ENCODE measurements at places on chromosomes 11 and 22.

DNA sequence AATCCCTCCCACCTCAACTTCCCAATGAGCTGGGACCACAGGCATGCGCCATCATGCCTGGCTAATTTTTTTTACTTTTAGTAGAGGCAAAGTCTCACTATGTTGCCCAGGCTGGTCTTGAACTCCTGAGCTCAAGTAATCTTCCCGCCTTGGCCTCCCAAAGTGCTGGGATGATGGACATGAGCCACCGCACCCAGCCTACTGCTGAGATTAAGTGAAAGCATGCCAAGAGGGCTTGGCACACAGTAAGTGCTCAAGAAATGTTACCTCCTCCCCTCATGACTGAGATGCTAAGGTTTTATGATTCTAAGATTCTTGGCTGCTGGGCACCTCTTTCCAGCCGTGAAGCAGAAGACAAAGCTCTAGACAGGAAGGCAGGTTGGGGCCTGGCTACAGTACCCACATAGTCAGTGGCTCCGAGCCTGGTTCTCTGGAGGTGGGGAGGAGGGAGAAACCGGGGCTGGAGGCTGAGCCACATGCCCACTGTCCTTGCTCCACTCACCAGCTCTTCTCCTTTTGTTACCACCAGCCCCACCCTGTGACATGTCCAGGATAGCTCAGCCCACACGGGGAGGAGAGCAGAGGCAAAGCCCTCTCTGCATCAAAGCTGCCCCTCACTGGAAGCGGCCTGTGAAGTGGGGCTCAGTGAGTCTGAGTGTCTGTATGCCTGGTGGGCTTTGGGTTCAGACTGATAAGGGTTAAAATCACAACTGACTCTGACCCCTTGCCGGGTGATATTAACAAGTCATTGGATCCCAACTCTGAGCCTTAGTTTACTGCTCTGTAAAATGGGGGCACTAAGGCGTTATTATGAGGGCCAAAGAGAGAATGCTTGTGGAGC lies 12.9 kb downstream of the ARHGEF17 start:
- no peak for DNase-seq

DNA sequence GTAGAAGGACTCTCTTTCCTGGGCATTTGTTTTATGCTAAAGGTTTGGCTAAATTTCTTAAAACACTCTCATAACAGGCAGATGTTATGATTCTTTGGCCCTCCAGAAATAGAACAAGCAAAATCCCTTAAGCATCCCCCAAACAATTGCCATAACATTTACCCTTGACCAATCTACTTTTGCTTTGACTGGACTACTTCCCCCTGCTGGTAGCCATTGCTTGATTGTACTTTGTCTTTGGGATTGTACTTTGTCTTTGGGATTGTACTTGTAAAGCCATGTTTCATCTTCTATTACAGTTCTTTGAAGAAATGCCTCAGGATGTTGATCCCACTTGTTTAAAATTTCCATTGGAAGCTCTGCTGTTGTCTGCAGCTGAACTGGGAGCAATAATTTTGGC lies 53.3 kb upstream of the GLYAT start:
- DNase-seq, result no peak

- no peak for DNase-seq
These were observed 14.3 kb downstream of the NRIP3 start for GRCh38 chr11:8989453-8989852.

- DNase-seq, result no peak
These were observed 58.1 kb upstream of the NECTIN1 start for GRCh38 chr11:119787074-119787461.

- DNase-seq, result no peak
These were observed 4.1 kb downstream of the C11orf52 start for GRCh38 chr11:111922803-111923202.

DNA sequence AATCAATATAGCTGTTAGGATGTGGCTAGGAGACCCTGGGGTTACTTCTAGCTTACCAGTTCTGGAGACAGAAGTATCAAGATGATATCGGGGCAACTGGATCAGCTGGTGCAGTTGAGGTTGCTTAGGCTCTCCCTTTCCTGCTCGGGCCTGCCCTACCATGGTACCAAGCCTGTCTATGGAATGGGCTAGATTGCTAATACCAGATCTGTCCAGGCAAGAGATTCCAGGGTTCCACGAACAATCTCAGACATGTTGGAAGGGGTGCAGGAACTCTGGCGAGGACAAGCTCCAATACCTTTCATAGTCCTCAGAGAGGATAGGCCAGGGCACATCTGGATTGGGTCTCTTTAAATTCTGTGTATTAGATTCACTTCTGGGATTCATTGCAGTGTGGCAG lies 53.8 kb downstream of the ADM start:
- no peak for DNase-seq

GRCh38 chr11:97414801-97415200 lies 1025.0 kb downstream of the JRKL start:
- DNase-seq, result no peak

DNA sequence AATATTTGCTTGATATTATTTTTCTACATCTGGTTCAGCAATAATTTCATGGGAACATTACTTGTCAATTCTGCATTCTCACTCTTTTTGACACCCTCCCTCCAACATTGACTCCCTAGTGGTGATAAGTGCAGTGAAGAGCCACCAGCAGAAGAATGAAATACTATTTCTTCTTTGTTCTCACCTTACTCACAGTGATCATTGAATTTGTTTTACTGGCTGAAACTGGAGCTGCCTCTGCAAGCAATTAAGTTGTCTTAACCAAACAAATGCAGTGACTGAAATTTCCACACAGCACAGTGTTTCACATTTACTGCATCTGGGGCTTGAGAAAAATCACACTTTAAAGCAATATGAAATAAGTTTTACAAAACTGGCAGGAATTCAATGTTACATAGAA lies 189.8 kb downstream of the JRKL start:
- DNase-seq, result no peak

GRCh38 chr11:95092549-95093324 lies 3.1 kb downstream of the ENDOD1 start:
- DNase-seq, result no peak

- DNase-seq, result no peak
These were observed 801 bp upstream of the TXNRD2 start for GRCh38 chr22:19942157-19943081.

DNA sequence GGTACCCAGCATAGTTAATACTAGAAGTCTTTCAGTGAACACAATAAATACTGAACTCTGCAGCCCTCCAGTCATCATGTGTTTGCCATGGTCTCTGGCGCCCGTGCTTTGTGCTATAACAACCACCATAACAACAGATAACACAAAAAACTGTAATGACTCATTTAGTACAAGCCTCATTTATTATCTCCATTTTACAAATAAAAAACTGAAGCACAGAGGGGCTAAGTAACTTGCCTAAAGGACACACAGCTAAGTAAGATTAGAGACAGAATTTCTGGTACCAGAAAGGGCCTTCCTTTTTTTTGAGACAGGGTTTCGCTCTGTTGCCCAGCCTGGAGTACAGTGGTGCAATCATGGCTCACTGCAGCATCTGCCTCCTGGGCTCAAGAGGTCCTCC lies 19.5 kb downstream of the RBFOX2 start:
- DNase-seq, result no peak

GRCh38 chr22:44047891-44048301 lies 23.8 kb downstream of the PARVB start:
- DNase-seq, result no peak

DNA sequence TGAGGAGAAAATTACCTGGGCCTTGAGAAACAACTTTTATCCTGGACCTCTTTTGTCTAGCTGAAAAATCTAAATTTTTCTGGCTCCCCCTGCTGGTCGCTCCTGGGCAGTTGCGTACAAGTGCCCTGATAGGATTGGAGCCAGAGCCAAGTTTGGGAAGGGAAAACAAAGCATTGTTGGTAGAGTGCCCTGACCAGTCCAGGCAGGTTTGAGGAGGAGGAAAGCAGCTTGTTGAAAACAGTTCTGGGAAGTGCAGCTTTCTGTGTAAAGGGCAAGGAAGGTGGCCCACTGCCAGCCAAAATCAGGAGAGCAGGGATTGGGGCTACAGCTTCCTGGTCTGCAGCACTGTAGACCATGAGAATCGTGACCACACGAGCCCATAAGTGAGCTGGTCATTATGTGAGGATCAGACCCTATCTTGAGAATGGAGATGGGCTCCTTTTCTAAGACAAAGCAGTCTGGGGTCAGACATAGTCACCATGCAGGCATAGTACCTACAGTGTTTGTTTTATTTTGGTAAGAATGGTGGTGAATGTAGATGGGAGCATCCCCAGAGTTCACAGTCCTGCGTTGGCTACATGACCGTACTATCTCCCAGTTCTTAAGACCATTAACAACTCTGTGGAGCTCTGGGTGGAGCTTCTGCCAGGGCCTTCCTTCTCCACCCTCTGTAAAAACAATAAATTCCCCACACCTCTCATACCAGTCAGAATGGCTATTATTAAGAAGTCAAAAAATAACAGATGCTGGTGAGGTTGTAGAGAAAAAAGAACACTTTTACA lies 21.3 kb upstream of the PIK3IP1 start:
- DNase-seq, result peak; percentile 69

DNA sequence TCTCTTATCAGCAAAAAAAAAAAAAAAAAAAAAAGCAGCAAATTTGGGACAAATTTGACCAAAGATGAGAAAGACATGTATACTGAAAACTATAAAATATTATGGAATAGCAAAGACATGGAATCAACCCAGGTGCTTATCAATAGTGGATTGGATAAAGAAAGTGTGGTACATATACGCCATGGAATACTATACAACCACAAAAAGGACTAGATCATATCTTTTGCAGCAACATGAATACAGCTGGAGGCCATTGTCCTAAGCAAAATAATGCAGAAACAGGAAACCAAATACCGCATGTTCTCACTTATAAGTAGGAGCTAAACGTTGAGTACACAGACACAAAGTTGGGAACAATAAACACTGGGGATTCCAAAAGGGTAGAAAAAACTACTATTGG lies 1.8 kb upstream of the RNF141 start:
- DNase-seq, result no peak

GRCh38 chr11:62805961-62806441 lies 761 bp upstream of the NXF1 start:
- DNase-seq, result no peak

- no peak for DNase-seq
These were observed 13.5 kb downstream of the PRR14L start for GRCh38 chr22:31736458-31736857.

GRCh38 chr22:37229805-37230672 lies 14.0 kb downstream of the RAC2 start:
- peak; percentile 72 for DNase-seq

DNA sequence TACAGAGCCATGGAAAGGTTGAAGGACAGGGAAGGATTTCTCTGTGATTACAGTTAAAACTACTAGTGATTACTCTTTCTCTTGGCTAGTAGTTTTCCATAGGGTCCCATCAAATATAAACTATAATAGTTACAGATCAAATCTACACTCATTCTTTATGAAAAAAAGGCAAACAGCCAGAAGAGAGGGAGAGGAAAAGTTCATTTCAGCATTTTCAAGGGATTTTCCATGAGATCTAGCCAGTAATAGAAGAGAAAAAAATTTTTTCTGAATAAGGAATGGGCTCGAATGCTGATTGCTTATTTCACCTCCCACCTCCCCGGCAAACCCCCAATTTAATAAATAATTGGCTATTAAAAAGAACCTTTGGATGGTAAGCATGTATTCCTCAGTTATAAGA lies 74.8 kb upstream of the BLID start:
- DNase-seq, result no peak

DNA sequence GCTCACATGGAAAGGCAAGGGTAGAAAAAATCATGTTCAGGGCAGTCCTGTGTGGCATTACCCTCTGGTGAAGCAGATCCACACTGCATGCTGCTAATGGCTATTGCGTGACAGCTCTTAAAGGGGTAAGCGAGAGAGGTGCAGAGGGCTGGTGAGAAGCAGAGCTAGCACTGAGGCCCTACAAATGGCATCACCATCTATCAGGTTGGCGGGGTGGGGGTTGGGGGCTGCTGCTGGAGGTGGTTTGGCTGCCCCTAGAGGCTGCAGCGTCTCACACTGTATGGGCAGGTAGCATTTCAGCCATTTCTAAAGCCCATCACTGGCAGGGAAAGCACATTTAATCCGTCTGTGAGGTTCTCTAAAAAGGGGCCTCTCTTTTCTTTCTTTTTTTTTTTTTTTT lies 16.9 kb upstream of the TMA7B start:
- DNase-seq, result no peak

DNA sequence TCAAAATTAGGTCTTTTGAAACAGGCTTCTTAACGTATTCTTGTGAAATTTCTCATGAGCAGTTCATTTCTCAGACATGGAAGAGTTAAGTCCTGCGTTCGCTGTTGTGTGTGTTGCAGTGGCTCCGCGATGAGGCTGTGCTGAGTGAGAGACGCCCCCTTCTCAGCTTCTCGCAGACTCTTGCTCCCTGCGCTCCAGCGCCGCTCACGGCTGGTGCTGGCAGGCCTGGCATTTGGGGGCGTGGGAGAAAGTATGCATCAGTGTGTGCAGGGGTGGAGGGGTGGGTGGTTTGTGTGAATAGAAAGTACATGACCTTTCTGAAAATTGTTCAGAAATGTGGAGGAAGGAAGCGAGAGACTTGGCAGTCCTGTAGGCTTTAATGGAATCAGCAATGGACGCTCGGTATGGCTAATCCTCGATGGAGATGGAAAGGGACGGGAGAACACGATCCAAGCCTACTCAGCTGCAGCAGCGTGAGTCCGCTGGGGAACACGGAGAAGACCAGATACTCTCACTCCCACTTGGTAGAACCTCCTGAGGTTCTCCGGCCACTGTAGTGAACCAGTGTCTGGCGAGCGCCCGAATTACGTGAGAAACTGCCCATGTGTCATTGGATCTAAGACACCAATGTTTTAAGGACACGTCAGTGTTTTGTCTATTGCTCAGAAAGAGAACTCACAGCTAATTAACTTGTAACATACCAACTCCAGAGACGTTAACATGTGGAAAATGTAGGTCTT lies 5.9 kb downstream of the TAB1 start:
- DNase-seq, result peak; percentile 54

GRCh38 chr11:1776331-1776851 lies 12.7 kb upstream of the CTSD start:
- DNase-seq, result no peak

- no peak for DNase-seq
These were observed 221.2 kb downstream of the SBF2 start for GRCh38 chr11:10072841-10073240.

GRCh38 chr11:118448294-118448693 lies 12.0 kb downstream of the KMT2A start:
- DNase-seq, result no peak

DNA sequence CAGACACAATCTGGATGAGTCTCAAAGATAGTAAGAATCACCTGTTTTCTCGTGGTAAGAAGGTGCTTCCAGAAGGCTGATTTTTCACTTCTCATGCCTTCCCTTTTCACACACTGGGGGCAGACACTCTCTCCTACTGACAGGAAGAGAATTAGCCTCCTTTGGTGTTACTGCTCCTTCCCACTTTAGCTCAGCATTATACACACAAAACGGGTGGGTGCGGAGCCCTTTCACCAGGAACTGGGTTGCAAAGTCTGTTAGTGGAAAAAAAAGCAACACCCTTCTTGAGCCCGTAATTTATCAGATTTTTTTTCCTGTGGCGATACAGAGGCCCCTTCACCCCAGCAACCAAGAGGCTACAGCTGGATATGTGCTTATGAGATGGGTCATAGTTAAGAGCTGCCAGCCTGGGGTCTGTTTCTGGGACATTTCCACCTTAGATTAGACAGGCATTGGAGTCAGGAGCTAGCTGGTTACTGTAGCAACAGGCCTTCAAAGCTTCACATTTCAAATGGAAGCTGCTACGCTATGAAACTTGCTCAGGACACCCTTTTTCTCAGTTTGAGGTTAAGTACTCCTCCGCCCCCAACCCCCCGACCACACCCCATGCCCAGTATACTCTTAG lies 48.1 kb downstream of the SNX19 start:
- DNase-seq, result no peak

- DNase-seq, result peak; percentile 46
These were observed 33.7 kb downstream of the IGF2 start for GRCh38 chr11:2105511-2105910.
